ENCODE measurements at places on chromosomes 2 and 18. TPM values are rescaled to one million over a fixed set of nuclear protein-coding genes. Genes with fewer than 3 reads are reported as not detected.
A peak's percentile ranks its signal among the peaks of the same experiment; 100 is the strongest.

- no peak for DNase-seq
- peaks cover 24% of the 10 kb centered on the region for H3K4me1 ChIP-seq
- no peaks in the 10 kb centered on the region for H3K27me3 ChIP-seq
- H3K27ac ChIP-seq = peak overlapping the region; percentile 89
- H3K4me3 ChIP-seq = peak overlapping the region; percentile 86
These were observed 32.7 kb upstream of the GPC1 start for GRCh38 chr2:240402566-240403272.

DNA sequence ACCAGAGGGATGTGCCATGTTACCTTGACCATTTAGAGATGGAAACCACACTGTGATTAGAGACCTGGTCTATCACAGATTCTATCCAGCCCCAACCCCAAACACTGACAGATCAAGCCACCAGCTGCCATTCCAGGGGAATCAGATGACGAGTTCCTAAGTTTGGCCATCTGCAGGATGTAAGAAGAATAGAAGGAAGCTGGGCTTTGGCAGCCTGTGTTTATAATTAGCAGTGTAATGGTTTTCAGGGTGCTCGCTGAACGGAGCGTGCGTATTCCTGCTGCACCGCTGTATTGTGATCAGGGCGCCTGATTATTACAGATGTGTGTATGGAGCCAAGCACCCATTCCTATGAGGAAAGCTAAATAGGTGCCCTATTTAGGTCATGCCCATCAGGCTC, 138.1 kb downstream of the LRRC30 start:
- no peaks in the 10 kb centered on the region for H3K27me3 ChIP-seq
- H3K36me3 ChIP-seq = no peaks in the 10 kb centered on the region
- no peak for DNase-seq

Gene DSG4
- not detected for total RNA-seq

Gene ABHD1
- total RNA-seq = 0.72 TPM

Gene AQP4
- total RNA-seq = not detected

Gene AQP12B
- total RNA-seq = not detected

DNA sequence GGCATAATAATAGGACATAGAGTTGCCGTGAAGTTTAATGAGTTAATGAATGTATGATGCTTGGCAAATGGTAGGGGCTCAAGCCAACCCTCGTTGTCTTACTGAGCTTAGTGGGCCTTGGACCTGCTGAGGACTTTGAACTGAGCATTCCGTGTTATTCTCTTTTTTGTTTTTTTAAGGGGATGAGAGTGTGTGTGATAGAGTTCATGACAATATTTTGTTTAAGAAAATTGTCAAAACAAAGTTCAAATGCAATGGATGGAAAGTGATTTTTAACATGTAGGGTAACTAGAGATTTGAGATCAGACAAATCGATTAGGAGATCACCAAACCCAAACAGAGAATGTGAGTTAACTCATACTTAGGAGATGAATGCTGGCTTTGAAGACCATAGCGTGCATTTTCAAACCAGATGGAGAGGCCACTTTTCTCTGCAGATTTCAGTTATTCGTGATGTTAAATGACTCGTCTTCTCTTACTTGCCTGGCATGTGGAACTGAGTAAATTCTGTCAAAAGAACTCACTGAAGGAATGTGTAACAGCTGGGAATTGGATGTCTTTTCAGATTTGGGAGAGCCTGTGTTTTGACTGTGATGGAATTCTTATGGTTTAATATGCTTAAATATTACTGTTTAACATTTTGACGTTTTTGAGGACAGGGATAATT, 88.7 kb downstream of the NEDD4L start:
- H3K4me1 ChIP-seq = peaks cover 11% of the 10 kb centered on the region
- no peak for DNase-seq
- H3K4me3 ChIP-seq = no peak overlapping the region
- no peaks in the 10 kb centered on the region for H3K36me3 ChIP-seq
- no peak overlapping the region for H3K27ac ChIP-seq

- H3K4me3 ChIP-seq = no peak overlapping the region
- DNase-seq = no peak
- no peaks in the 10 kb centered on the region for H3K36me3 ChIP-seq
- peaks cover 42% of the 10 kb centered on the region for H3K4me1 ChIP-seq
These were observed 101.7 kb downstream of the KLHL29 start for GRCh38 chr2:23486684-23487075.

DNA sequence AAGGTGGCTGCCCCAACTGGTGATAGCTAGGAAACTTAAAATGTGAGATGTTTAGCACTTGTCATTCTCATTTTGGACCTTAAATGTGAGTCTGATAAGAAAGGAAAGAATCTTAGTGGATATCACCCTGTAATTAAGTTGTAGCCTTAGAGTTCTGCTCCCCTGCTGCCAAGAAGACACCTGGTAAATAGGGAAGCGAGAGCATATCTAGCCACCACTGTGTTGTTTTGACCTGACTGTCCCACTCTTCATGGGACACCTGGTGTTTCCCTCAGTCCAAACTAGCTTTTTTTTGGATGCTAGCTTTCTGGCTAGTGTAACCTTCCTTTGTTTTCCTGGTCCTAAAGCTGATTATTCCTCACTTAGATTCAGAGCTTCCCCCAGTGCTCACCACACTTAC, 357.6 kb downstream of the RAD51AP2 start:
- no peaks in the 10 kb centered on the region for H3K4me1 ChIP-seq
- H3K4me3 ChIP-seq = no peak overlapping the region
- no peaks in the 10 kb centered on the region for H3K27me3 ChIP-seq
- H3K27ac ChIP-seq = no peak overlapping the region

DNA sequence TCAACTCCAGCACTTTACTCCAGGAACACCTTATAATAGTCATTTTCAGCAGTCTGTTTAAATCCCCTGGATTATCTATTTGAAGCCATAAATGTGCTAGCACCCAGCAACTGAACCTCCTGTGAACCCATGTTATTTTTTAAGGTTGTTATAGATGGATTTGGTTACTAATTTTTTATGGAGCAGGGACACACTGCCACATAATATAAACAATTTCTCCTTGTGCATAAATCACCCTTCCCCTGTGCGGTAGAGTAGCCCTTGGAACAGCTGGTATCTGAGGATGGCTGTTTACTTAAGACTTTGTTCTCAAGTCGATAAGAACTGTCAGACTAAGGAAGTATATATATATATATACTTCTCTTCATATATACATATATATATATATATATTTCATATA, 367.4 kb downstream of the EPHA4 start:
- DNase-seq = no peak
- no peaks in the 10 kb centered on the region for H3K4me1 ChIP-seq
- no peaks in the 10 kb centered on the region for H3K27me3 ChIP-seq
- no peak overlapping the region for H3K4me3 ChIP-seq
- no peaks in the 10 kb centered on the region for H3K36me3 ChIP-seq
- H3K27ac ChIP-seq = no peak overlapping the region

- H3K36me3 ChIP-seq = peaks cover 2% of the 10 kb centered on the region
- no peak overlapping the region for H3K4me3 ChIP-seq
- no peak for DNase-seq
- H3K27me3 ChIP-seq = peaks cover 6% of the 10 kb centered on the region
These were observed 2.4 kb upstream of the KCNIP3 start for GRCh38 chr2:95294579-95295250.

DNA sequence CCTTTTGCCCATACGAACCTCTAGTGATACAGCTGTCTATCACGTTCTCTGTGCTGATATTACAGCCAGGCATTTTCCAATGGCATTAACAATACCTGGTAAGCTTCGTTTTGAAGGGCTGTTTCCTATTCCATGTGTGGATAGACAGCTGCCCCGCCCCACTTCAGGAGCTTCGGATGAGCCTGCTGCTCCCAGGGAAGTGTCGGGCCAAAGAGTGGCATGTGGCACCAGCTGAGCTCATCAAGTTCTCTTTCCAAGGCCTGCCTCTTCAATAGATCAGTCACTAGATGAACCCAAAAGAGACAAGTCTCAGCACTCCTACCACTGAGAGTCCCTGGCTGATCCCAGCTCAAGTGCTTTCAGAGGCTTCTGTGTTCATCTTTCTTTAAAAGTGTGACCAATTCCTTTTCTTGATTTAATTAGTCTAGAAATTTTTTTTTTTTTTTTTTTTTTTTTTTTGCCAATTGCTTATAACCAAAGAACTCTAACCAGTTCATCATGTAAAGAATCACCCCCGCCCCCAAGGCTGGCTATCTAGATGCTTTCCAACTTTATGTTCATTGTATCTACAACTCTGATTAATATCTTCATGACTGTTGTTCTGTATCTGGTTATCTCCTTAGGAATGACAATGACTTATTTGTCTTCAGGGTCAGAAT, 46.6 kb downstream of the HDAC4 start:
- DNase-seq = no peak
- H3K36me3 ChIP-seq = peaks cover 9% of the 10 kb centered on the region
- H3K27ac ChIP-seq = no peak overlapping the region
- H3K4me3 ChIP-seq = no peak overlapping the region

DNA sequence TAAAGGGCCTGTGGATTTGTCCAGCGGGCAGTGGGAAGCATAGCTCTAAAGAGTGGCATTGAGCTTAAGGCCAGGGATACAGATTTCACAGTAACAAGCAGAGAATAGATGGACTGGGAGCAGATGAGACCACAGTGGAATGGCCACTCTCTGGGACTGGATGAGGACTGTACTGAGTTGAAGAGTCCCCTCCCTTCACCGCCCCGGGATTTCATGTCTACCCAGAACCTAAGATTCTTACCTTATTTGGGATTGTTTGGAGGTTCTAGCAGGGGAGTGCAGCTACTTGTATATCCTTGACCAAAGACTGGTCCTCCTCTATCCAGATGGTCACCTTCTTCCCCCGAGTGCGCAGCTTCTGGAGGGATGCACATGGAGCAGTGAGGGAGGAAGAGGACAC, 28.0 kb upstream of the EFEMP1 start:
- no peak overlapping the region for H3K4me3 ChIP-seq
- H3K4me1 ChIP-seq = no peaks in the 10 kb centered on the region
- no peak for DNase-seq
- no peak overlapping the region for H3K27ac ChIP-seq
- no peaks in the 10 kb centered on the region for H3K36me3 ChIP-seq

DNA sequence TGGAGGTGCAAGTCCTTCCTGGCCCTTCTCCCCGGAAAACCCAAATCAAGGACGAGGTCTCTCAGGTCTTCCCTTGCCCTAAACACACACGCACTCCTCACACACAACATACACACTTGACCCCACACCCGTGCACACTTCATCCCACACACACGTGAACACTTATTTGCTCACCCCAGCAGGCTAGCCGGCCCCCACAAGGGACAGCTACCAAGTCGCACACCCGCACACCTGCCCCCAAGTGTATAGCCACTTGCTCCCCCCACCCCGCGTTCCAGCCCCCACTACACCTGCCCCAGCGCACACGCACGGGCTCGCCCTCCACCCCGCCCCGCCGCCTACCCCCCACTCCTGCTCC, 359 bp downstream of the TGFBRAP1 start:
- H3K4me1 ChIP-seq = peaks cover 57% of the 10 kb centered on the region
- H3K4me3 ChIP-seq = peak overlapping the region; percentile 90
- H3K36me3 ChIP-seq = no peaks in the 10 kb centered on the region
- H3K27ac ChIP-seq = peak overlapping the region; percentile 90
- no peaks in the 10 kb centered on the region for H3K27me3 ChIP-seq
- no peak for DNase-seq

DNA sequence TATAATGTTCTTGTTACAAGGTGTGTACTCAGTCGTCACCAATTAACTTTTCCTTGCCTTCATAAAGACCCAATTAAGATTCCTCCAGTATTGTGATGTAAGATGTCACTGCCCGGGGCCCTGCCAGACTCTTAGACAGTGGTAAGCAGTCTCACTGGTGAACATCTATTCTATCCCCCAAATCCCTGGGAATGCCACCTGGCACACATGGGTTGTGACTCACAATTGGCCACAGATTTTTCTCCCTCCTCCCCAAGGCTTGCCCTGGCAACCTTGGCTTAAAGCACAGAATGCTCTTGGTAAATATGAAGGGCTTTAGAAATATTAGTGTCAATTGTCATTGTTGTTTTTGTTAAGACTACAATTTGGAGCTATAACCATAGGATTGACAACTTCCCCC, 287.9 kb downstream of the ETAA1 start:
- H3K27me3 ChIP-seq = no peaks in the 10 kb centered on the region
- no peak overlapping the region for H3K4me3 ChIP-seq

Gene MERTK
- 2.0 TPM for total RNA-seq

All from activated T-cell treated with anti-CD3 and anti-CD28 coated beads, Interleukin-2, amount 50 U/mL, for 72 hours (primary cell).